ENCODE measurements at places on chromosomes 6 and 20.

GRCh38 chr20:47099825-47100441 lies 205.3 kb downstream of the EYA2 start:
- DNase-seq, result no peak

GRCh38 chr6:14966096-14966905 lies 279.6 kb upstream of the JARID2 start:
- no peak for DNase-seq

DNA sequence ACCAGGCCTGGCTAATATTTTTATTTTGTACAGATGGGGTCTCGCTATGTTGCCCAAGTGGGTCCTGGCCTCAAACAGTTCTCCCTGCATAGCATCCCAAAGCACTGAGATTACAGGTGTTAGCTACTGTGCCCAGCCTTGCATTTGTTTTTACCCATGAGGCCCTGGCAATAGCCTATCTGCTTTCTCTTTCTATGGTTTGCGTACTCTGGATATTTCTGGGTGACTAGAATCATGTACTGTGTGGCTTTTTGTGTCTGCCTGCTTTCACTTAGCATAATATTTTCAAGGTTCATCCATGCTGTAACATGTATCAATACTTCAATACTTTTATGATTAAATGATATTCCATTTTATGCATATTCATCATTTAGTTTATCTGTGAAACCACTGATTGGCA lies 451.7 kb downstream of the GRIK2 start:
- DNase-seq, result no peak

- peak; percentile 27 for DNase-seq
These were observed at the start of gene PABPC1L for GRCh38 chr20:44909872-44910689. TSS of gene PABPC1L (plus strand) at chr20:44910060. CDS start at chr20:44910144, 84 bp downstream.

DNA sequence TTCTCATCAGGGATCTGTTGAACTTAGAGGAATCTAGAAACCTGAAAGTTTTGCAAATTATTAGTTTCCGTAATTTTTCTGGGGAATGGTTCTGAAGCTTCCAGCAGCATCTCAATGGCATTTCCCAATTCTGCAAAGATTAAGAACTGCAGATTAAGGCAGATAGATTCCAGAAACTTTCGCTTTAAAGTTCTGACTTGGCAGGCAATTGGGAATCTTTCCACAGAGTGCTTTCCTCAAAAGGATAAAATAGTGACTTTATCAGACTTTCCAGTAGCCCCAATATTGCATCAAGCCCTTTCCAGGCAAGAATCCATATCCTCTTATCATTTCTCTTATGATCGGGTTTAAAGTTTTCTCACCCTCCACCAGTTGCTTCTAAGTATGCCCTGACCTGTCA lies 261.1 kb downstream of the FNDC1 start:
- DNase-seq, result no peak

DNA sequence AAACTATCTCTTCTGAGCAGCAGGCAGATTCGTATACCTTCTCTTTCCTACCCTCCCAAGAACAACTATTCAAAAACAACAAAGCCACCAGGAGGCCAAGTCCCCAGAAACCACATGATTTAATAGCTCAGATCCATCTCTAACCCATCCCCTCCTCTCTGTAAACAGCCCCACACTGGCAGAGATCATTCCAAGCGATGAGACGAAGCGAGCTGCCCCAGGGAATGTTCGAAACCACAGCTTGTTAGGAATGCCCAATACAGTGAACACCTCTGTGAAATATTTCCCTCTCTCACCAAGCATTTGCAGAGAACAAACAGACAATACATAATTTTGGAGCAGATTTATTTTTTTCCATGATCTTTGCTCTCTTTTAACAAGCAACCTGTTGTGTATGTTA lies 231.8 kb downstream of the SOD2 start:
- DNase-seq, result no peak

GRCh38 chr6:37584654-37585522 lies 85.2 kb upstream of the CCDC167 start:
- DNase-seq, result no peak

GRCh38 chr20:15320941-15321340 lies 983.5 kb upstream of the FLRT3 start:
- DNase-seq, result no peak

GRCh38 chr6:37537548-37537947 lies 37.9 kb upstream of the CCDC167 start:
- no peak for DNase-seq

DNA sequence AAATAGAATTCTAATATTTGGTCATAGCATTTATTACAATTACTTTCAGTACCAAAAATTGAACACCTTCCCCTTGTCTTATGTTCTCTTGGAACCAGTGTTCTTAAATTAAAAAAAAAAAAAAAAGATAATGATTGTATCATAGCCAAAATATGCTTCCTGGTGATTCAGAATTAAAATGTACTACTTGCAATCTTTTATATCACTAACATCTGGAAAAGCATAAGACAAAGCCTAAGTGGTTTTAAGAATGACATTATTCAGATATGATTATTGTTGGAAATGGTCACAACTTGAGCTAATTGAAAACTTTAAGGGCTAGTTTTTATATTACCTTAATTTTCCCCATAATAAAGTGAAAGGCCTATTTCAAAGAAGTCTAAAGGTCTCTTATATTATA lies 493.3 kb upstream of the MARCKS start:
- no peak for DNase-seq
